ENCODE measurements at places on chromosomes 7 and 10.

DNA sequence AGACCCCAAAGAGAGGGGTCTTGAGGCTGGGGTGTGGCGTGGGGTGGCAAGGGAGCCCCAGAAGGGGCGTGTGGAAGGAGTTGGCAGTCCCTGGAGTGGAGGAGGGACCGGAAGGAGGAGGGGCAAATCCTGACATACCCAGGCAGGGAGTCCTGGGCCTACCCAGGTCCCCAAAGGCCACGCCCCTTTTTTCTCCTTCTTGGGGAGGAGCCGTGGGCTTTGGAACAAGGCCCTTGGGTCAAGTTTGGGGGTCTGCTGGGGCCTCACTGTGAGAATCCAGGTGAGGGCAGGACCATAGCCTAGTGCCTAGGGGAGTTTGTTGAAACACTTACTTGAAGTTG lies 1.2 kb upstream of the SMARCD3 start:
- peak; percentile 41 for DNase-seq

DNA sequence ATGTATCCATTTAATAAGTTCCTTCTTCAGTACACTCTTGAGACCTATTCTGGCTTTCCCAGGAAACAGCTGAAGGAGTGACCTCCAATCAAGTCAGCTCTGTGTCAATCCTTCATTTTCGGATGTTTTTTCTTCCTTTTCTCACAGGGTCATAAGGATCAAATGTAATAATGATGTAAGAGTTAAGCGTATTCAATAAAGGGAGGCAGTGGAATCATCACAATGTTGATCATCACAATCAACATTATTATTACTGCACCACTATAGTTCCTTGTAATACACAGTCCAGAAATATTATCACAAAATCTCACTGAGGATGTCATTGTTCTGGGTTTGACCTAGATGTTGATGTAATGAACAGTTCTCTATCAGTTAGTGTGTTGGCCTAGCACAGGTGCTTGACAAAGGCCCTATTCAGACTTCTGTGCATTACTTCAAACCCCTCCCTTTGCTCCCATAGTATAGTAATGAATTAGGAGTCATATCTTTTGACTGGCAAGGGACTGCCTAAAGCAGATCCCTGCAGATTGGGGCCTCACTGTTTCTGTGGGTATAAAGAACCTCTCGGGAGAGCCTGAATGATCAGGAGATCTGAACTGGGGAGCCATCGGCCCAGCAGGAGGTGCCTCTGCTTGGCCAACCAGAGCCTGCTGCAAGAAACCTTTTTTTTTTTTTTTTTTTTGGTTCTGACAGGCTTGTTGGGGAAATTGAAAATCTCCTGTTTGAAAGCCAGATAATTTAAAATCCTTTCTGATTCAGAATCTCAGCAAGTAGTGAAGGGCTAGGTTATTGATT lies 100.6 kb downstream of the KAT6B start:
- no peak for DNase-seq

GRCh38 chr10:126302476-126302756 lies 85.9 kb downstream of the ADAM12 start:
- DNase-seq = no peak

DNA sequence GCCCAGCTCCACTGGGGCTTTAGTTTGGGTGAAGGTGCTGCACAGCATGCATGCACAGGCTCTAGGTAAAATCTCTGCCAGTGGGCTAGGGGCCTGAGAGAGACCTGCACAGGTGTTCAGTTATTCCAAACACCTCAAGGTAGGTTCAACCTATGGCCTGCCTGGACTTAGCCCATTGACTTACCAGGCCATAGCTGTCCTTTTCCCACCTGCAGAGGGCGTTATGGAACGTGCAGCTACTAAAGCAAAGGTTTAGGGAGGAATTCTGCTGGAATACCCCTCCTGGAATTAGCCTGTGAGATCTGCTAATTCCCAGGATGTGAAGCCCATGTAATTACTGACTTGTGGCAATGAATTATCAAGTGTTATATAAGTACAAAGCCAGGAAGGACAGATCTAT lies 3.6 kb downstream of the VWC2 start:
- DNase-seq = no peak

DNA sequence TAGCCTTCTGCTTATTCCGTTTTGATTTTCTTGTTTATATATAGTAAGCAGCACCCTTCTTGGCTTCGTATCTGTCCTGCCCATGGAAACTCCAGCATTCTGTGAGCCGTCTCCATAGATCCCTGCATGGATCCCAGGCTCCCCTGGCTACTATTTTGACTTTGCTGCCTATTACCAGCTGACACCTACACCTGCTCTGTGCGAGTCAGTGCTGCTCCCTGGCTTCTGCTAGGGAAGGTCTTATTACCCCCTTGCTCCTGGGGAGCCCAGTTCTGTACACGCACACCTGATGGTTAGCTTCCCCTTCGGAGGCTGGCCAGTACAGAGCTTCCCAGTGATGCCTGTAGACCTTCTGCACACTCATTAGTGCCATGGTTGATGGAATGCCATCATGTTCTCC lies 35.4 kb downstream of the NACAD start:
- no peak for DNase-seq

GRCh38 chr10:120115959-120116358 lies 223.4 kb downstream of the SEC23IP start:
- no peak for DNase-seq

DNA sequence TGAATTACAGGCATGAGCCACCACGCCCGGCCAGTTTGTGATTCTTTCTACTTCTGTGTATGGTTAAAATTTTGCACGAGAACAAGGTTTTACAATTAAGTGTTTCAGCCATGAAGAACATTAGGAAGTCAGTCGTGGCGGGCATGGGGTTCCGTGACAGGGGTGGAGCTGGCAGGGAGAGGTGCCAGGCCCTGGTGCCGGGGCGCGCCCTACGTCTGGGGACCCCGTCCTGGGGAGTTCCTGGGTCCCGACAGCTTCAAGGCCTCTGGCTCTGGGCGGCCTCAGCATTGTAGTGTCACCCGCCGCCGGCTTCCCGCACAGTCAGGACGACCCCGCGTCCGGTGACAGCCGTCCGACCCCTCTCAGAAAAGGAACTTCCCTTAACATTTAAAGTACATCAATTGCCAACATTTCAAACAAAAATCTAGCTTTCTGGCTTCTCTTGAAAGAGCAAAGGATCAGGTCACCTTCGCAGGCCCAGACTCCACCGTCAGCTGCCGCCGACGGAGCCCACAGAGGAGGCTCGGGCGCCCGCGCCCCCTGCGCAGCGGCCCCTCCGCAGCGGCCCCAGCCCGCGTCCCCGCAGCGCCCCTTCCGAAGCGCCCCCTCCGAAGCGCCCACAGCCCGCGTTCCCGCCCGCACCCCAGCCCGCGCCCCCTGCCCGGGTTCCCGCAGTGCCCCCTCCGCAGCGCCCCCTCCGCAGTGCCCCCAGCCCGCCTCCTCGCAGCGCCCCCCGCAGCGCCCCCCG lies 23.2 kb upstream of the MKI67 start:
- no peak for DNase-seq

DNA sequence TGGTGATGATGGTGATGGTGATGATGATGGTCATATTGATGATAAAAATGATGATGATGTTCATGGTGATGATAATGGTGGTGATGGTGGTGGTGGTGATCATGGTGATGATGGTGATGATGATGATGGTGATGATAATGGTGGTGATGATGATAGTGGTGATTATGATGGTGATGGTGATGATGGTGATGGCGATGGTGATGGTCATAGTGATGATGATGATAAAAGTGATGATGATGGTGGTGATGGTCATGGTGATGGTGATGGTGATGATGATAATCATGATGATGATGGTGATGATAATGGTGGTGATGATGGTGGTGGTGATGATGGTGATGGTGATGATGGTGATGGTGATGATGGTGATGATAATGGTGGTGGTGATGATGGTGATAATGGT lies 478.7 kb downstream of the TYW1 start:
- DNase-seq = no peak

DNA sequence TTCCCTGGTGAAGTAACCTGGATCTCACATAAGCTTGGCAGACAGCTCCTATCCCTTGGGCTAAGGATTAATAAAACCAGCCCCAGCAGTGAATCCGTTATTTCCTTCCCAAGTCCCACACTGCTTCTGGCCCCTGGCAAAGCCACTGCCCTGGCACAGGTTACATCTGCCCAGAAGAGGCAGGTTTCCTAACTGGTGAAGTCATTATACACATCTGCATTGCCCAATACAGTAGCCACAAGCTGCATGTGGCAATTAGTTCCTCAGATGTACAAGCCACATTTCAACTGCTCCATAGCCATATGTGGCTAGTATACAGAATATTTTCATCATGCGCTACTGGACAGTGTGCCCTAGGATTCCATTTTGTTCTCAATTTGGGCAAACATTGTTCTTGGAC lies 273.0 kb downstream of the GRM8 start:
- no peak for DNase-seq

DNA sequence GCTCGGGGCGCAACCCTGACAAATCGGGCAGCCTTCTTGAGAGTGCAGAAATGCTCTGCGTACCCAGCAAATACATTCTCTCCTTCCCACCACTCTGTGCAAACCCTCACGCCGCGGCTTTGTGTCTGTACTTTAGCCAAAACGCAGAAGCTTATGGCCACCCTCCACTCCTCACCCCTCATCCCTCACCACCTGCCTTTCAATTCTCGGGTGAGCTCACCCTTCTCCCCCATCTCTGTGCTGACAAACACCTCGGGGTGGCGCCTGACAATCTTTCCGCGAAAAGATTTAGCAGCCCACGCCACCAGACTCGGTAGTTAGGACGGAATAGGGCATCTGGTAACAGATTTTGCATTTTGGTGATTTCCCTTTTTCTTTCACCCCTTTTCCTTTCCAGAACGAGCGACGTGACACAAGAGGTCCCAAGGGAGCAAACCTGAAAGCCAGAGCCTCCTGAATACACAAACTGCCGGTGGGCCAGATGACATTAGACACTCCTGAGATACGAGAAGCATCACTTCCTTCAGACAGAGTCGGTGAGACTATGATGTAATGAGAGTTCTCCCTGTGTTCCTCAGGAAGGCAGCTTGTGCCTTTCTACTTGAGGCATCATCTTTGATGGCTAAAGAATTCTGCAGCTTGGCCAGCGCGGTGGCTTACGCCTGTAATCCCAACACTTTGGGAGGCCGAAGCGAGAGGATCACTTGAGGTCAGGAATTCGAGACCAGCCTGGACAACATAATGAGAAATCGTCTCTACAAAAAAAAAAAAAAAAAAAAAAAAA lies 671 bp upstream of the ATAD1 start:
- peak; percentile 53 for DNase-seq

GRCh38 chr10:17871036-17871435 lies 61.9 kb downstream of the MRC1 start:
- no peak for DNase-seq

GRCh38 chr7:22858640-22859561 lies 36.3 kb upstream of the TOMM7 start:
- no peak for DNase-seq

DNA sequence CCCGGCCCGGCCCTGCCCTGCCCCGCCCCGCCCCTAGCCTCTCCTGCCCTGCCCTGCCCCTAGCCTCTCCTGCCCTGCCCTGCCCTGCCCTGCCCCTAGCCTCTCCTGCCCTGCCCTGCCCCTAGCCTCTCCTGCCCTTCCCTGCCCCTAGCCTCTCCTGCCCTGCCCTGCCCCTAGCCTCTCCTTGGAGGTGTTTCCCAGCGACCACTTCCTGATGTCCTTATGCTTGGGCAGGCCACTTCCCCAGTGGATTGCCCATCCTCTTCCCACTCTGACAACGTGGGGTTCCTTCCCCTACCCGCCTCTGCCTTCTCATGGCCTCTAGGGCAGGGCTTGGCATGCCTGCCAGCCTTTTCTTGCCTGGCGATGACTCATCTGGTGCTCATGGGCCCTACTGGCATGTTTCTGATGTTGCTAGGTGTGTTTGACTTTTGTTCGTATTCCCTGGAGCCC lies 21.2 kb downstream of the PRXL2A start:
- DNase-seq = peak; percentile 25

GRCh38 chr10:57775250-57775649 lies 492.4 kb downstream of the IPMK start:
- DNase-seq = no peak

- no peak for DNase-seq
These were observed 479.1 kb upstream of the ZMIZ1 start for GRCh38 chr10:78589687-78590086.

DNA sequence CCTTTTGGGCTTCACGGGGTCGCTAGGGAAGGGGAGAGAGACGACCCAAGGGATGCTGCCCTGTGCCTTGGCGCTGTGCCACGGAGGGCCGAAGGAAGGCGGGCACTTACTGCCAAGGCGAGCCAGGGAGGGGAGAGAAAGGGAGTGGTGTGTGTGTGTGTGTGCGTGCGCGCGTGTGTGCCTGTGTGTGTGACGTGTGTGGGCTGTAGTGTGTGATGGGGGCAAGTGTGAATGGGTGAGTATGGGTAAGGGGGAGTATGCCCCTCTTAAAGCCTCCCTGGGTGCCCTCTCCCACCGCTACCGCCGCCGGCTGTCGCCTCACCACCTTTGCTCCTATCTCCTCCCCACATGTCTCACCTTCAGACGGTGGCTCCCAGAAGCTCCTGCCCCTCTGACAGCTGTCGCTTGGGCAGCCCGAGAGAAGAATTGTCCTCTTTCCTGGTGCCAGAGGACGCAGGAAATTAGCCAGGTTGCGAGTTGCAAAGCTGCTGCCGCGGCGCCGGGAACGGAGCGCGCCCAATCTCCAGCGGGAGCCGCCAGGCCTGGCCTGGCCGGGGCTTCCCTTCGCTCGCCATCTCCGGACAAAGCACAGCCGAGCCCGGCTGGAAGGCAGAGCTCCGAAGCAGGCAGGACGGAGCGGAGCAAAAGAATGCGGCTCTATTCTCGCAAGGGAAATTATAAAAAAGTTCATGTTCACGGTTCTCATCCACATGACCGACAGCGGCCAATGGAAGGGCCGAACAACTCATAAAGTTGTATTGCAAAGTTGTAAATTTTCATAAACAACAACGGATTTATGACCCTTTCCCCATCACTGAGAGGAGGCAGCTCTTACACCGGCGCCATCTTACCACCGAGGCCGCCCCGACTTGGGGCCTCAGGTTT lies at the start of gene HOXA3:
Gene HOXA3 (minus strand): TSS at position 653 of the 885 bp plus-strand sequence. CDS start 41,943 bp downstream, outside the sequence.
- DNase-seq = no peak

- no peak for DNase-seq
These were observed 212.5 kb upstream of the CELF2 start for GRCh38 chr10:10804998-10805740.

DNA sequence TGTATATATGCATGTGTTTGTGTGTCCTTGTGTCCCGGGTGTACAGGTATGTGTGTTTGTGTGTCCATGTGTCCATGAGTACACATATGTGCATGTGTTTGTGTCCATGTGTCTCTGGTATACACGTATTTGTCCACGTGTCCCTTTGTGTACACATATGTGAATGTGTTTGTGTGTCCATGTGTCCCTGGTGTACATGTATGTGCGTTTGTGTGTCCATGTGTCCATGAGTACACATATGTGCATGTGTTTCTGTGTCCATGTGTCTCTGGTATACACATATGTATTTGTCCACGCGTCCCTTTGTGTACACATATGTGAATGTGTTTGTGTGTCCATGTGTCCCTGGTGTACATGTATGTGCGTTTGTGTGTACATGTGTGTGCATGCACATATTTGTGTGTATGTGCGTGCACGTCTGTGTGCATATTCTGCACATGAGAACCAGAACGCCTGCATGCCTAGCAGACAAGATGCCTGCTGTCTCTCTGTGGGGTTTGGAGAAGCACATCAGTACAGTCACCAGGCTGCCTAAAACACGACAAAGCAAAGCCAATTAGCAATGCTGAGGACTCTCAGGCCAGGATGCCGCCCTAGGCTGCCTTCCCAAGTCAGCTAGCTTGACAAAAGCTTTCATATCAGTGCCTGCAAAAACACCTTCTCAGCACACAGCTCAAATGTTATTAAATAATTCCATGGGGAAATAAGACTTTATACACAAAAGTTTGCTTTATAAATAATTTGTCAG lies 327.8 kb downstream of the PTPRN2 start:
- DNase-seq = no peak
